ENCODE measurements at places on chromosomes 11 and 22.

DNA sequence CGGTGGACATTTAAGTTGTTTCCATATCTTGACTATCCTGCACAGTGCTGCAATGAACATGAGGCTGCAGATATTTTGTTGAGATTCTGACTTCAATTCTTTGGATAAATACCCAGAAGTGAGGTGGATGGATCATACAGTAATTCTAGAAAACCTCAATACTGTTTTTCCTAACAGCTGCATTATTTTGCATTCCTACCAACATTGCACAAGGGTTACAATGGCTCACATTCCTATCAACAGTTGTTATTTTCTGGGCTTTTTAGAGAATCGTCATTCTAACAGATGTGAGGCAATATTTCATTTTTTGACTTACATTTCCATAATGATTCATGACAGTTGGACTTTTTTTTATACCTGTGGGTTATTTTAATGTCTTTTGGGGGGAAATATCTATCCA lies 716.9 kb upstream of the ANO3 start:
- no peaks in the 10 kb centered on the region for H3K27me3 ChIP-seq
- H3K4me3 ChIP-seq, result no peak overlapping the region
- H3K4me1 ChIP-seq, result no peaks in the 10 kb centered on the region
- H3K36me3 ChIP-seq, result no peaks in the 10 kb centered on the region
- no peak overlapping the region for H3K27ac ChIP-seq

GRCh38 chr22:48342016-48342415 lies 1485.7 kb downstream of the BRD1 start:
- no peaks in the 10 kb centered on the region for H3K36me3 ChIP-seq
- H3K4me1 ChIP-seq, result peaks cover 2% of the 10 kb centered on the region
- no peak overlapping the region for H3K27ac ChIP-seq
- H3K4me3 ChIP-seq, result no peak overlapping the region

DNA sequence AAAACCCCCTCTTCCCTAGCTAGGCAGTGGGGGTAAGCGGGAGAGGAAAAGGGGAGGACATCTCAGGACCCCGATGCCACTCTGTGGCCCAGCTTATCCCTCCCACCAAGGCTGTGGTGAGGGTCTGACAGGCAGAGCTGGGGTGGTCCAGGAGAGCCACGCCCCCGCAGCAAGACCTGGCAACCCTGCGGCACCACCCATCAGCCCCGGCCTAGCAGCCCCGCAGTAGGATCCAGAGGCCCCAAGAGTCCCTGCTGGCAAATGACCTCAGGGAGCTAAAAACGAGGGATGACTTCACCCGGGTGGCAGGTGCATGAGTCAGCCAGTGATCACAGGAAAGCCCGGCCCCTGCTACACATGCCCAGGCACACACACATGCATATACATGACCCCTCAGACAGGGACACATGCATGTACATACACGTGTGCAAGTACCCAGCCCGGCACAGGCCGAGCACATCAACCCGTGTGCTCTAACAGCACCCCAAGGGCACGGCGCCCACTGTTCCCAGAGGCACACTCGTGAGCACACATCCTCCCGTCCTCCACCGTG lies 32.3 kb downstream of the ARVCF start:
- no peak overlapping the region for H3K27ac ChIP-seq
- H3K4me3 ChIP-seq, result no peak overlapping the region
- DNase-seq, result no peak
- H3K4me1 ChIP-seq, result peaks cover 41% of the 10 kb centered on the region

DNA sequence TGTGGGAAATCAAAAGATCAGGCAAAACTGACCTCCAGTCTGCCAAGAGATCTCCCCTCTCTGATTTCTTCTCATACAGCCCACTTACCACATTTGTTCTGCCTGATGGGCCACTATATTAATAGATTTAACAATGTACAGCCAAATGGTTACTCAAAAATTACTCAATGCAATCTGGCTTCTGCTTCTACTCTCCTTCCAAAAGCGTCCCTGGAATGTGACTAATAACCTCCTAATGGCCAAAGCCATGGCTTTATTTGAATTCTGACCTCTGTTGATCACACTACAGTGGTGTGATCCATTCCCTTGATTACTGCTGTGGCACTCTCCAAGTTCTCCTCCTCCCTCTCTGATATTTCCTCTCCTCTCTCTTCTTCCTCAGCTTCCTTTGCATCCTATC lies 86.2 kb downstream of the MPPED2 start:
- H3K36me3 ChIP-seq, result no peaks in the 10 kb centered on the region
- H3K4me3 ChIP-seq, result no peak overlapping the region
- no peak overlapping the region for H3K27ac ChIP-seq
- no peaks in the 10 kb centered on the region for H3K27me3 ChIP-seq
- no peaks in the 10 kb centered on the region for H3K4me1 ChIP-seq

- H3K27me3 ChIP-seq, result no peaks in the 10 kb centered on the region
- no peak overlapping the region for H3K4me3 ChIP-seq
- H3K4me1 ChIP-seq, result peaks cover 4% of the 10 kb centered on the region
- no peaks in the 10 kb centered on the region for H3K36me3 ChIP-seq
- no peak for DNase-seq
Observed at GRCh38 chr11:10916665-10917064, 58.8 kb upstream of the ZBED5 start.

DNA sequence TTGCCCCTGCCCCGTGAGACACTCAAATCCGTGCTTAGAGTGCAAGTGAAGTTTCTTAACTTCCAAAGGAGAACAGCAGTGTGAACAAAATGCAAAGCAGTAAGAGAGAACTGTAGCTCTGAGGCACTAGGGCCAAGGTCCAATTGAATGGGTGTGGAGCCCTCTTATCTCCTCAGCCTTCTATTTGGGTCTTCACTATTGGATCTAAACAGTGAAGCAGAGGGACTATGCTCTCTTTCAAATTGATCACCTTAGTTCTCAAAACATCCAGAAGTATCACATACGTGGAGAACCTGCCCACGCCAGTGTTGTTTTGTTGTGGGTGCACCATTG lies 49.6 kb downstream of the C22orf31 start:
- H3K4me1 ChIP-seq, result peaks cover 6% of the 10 kb centered on the region
- H3K4me3 ChIP-seq, result no peak overlapping the region
- DNase-seq, result no peak

GRCh38 chr11:13666708-13667107 lies 1.8 kb upstream of the FAR1 start:
- H3K27me3 ChIP-seq, result no peaks in the 10 kb centered on the region
- peaks cover 27% of the 10 kb centered on the region for H3K4me1 ChIP-seq
- no peak for DNase-seq
- H3K36me3 ChIP-seq, result no peaks in the 10 kb centered on the region

Data from suprapubic skin (tissue), 4 donors.